ENCODE measurements at places on chromosomes 16 and 17.

GRCh38 chr16:57748596-57748995 is 13.0 kb downstream of the KATNB1 start:
- no peak for DNase-seq

- DNase-seq: no peak
Observed at GRCh38 chr16:65576631-65577030, 454.8 kb upstream of the CDH11 start.

DNA sequence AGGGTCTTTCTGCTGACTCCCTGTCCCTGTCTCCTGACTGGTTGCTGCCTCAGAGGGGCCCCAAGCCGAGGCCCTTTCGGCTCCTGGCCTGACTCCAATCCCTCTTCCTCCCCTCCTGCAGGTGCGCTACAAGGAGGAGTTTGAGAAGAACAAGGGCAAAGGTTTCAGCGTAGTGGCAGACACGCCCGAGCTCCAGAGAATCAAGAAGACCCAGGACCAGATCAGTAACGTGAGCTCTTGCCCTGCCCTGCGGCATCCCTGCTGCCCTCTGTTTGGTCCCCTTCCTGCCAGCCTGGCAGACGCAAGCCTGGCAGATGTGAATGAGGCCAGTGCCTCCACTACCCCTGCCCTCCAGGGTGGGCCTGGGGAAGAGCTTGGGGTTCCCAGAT is 27.1 kb upstream of the LASP1NB start:
- DNase-seq: no peak

DNA sequence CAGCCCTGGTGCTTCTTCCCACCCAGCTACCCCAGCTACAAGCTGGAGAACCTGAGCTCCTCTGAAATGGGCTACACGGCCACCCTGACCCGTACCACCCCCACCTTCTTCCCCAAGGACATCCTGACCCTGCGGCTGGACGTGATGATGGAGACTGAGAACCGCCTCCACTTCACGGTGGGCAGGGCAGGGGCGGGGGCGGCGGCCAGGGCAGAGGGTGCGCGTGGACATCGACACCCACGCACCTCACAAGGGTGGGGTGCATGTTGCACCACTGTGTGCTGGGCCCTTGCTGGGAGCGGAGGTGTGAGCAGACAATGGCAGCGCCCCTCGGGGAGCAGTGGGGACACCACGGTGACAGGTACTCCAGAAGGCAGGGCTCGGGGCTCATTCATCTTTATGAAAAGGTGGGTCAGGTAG is 3.6 kb downstream of the GAA start:
- no peak for DNase-seq

- DNase-seq: no peak
Observed at GRCh38 chr16:15482068-15482747, 47.8 kb downstream of the BMERB1 start.
